ENCODE measurements at places on chromosomes 13 and 19.

DNA sequence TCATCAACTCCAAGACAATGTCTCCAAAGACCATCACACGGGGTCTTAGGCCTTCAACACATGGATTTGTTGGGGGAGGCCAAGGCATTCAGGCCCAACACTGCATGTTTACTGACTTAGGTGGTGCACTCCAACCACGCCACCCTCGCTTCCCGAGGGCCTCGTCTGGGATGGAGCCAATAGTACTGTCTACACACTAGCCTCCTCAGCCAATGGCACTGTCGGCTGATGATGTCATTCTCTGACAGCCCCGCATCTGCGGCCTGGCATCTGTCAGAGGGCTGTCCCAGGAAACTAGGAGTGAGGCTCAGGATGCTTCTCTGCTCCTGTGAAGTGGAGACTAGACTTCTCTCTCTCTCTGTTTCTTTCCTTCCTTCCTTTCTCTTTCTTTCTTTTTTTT, 96.6 kb downstream of the TEX26 start:
- no peak for DNase-seq

DNA sequence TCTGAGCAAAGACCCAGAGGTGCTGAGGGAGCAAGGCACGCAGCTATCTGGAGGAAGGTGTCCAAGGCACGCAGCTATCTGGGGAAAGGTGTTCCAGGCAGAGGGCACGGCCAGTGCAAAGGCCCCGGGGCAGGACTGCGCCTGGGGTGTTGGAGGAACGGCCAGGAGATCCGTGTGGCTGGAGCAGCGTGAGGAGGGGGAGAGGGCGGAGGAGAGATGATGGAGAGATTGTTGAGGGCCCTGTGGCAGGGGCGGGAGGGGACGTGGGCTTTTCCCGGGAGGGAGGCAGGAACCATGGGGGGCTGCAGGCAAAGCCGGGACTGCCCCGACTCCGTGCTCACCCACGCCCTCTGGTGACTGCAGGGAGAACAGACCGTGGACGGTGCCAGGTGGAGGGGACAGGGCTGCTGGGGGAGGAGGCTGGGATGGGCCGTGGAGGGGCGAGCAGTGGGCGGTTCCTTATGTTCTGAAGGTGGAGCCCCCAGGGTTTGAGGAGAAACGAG, 13.3 kb upstream of the MISP start:
- DNase-seq, result peak; percentile 87

DNA sequence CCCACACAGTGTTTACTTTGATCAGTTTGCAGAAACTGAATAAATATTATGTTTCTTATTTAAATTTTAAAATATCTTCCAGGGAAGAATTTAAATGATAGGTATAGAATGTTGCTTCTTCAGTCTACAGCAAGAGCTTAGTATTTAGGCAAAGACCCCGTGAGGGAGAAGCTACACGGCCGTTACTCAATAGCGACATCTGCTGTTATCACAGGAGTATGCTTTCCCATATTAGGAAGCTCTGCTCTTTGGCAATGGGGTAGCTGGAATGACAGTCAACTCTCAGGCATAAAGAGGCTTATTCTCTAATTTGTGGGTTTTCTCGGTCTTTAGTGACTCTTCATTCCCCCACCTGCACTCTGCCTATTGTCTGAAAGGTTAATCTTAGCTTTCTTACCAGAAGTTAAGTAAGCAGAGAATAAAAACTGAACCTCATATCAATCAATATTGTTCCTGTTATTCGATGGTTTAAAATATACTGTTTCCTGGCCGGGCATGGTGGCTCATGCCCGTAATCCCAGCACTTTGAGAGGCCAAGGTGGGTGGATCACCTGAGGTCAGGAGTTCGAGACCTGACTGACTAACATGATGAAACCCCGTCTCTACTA, 13.2 kb upstream of the LHFPL6 start:
- peak; percentile 20 for DNase-seq

GRCh38 chr19:15154002-15154612, 46.7 kb downstream of the NOTCH3 start:
- no peak for DNase-seq

DNA sequence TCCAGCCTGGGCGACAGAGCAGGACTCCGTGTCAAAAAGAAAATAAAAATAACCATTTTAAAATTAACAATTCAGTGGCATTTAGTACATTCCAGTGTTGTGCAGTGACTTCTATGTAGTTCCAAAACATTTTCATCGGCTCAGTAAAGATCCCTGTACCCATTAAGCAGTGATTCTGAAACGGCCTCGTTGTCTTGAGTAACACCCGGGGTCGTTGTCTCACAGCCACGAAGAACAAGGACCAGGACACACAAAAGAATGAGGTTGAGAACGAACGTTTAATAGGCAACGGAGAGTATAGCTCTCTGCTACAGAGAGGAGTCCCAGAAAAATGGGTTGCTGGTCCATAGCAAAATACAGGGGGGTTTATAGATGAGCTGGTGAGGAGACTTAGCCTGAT, 2.4 kb upstream of the TMED1 start:
- DNase-seq, result no peak

- DNase-seq, result no peak
These were observed 1.5 kb downstream of the MAP4K1 start for GRCh38 chr19:38616265-38616664.

DNA sequence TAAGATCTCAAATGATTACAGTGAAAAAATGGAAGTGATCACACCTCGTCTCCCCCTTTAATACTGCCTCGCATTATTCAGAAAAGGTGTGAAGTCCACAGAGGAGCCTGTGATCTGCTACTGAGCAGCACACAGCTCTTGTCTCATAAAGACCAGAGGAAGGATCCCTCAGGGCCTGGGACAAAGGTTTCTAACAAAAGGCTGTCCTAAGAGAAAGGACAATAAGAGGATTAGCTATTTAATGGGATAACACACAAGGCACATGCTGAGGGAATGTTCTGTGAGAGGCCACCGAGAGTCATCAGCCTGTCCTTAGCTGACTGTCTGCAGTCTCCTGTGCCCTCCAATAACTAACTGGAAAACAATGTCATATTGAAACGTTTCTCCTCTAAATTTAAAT, 26.7 kb downstream of the EBPL start:
- no peak for DNase-seq

DNA sequence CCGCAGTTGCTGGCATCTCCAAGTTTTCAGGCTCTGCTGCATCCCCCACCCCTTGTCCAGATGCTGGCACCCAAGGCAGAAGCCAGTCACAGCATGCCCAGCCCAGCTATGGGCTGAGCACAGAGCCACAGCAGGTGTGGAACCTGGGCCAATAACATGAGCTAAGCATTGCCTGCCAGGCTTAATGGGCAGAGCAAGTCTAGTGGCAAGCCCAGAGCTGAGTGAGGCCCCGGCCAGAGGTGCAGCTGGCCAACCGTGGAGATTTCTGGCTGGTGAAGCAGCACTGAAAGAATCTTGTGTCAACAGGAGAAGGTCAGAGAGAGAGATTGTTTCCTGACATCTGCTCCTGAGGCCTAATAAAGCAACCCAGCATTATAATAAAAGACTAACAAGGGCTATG, 111.0 kb downstream of the B3GLCT start:
- no peak for DNase-seq

GRCh38 chr13:109576331-109576813, 210.0 kb downstream of the IRS2 start:
- DNase-seq, result no peak

GRCh38 chr19:1606138-1606651, 933 bp upstream of the UQCR11 start:
- no peak for DNase-seq

GRCh38 chr13:101727118-101727517, 274.6 kb downstream of the ITGBL1 start:
- no peak for DNase-seq

GRCh38 chr13:111216166-111216960, 101.3 kb downstream of the ARHGEF7 start:
- DNase-seq, result peak; percentile 44

DNA sequence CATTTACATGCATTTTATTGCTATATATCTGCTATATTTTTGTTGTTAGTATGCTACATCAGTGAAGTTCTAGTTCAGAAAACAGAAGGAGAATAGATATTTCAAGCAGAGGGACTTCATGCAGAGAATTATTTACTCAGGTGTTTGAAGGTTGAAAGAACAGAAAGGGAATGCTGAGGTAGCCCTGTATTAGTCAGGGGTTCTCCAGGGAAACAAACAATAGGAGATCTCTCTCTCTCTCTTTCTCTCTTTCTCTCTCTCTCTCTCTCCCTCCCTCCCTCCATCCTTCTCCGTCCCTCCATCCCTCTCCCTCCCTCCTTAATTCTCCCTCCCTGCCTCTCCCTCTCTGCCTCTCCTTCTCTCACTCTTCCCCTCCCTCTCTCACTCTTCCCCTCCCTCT, 114.3 kb upstream of the TDRD3 start:
- no peak for DNase-seq

GRCh38 chr13:111120913-111121312, 5.8 kb downstream of the ARHGEF7 start:
- DNase-seq, result no peak

DNA sequence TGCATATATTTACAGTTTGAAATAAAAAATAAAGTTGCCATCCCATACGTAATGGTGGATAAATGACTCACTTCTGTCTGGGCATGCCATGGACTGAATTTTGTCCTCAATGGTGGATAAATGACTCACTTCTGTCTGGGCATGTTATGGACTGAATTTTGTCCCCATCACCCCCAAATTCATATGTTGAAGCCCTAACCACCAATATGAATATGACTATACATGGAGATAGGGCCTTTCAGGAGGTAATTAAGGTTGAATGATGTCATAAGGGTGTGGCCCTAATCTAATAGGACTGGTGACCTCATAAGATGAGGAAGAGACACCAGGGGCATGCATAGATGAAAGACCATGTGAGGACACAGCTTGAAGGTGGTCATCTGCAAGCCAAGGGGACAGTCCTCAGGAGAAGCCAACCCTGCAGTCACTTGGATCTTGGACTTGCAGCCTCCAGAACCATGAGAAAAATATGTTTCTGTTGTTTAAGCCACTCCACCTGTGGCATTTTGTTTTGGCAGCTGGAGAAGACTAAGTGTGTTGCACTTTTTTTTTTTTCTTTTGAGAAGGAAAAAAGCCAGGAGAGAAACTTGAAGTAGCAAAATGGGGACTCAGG, 41.8 kb downstream of the RFC3 start:
- no peak for DNase-seq

- DNase-seq, result no peak
These were observed 10.5 kb upstream of the SLC35E1 start for GRCh38 chr19:16582486-16583261.

DNA sequence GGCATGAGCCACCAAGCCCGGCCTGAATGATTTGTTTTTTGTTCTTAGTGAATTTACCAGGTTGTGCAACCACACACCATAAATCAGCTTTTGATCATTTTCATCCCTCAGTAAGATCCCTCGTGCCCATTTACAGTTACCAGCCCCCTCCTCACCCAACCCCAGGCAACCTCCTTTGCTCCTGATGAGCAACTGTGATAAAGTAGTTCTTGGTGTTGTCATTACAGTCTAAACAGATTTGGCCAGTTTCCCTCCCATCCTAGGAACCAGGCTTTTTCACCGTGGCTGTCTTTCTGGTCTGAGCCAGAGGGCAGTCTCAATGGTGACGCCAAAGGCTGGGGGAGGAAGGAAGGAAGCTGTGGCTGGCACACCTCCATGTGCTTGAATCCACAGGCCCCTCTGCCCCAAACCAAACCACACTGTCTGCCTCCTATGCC, 61.2 kb upstream of the WDFY2 start:
- DNase-seq, result no peak

DNA sequence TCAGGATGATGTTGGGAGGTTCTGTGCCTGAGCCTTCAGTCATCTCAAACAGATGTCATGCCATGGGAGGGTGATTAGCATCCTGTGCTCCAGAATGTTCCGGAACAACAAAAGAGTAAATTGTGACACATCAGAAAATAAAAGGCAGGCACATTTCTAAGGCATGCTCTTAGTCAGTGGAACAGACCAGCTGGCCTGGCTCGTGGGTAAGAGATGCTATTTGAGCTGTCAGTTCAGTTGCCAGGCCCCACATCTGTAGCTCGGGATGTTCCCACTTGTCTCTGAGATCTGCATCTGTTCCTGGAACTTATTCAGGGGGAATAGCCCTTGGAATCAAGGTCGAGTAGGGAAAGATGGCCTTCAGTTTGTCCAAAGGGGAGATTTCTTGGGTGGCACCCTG, 26.0 kb downstream of the OLFM4 start:
- DNase-seq, result no peak

DNA sequence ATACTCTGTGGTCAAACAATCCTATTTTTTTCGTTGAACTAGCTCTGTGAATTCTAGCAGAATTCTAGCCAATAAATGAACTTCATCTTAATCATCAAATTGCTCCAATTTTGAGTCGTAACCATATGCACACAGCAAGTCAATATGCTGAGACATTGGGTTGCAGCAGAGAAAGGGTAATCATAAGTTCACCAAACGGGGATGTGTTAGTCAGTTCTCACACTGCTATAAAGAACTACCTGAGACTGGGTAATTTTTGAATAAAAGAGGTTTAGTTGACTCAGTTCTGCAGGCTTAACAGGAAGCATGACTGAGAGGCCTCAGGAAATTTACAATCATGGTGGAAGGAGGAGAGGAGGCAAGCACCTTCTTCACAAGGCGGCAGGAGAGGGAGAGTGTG, 67.7 kb upstream of the ABCC4 start:
- no peak for DNase-seq

DNA sequence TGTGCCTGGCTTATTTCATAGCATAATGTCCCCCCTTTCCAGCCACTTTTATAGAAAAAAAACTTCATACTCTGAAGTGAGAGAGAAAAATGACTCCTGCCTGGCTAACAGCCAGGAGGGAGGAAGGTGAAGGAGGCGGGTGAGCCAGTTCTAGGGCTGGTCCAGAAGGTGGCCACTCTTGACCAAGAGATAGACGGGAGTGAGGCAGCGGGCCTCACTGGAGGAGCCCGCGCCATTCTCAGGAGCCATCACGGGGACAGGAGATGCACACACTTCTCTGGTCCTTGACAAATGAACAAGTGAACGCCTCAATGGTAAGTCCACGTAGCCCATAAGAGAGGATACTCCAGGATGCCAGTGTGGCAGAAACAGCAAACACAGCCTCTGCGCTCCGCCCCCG, 231.4 kb downstream of the UQCRFS1 start:
- no peak for DNase-seq

DNA sequence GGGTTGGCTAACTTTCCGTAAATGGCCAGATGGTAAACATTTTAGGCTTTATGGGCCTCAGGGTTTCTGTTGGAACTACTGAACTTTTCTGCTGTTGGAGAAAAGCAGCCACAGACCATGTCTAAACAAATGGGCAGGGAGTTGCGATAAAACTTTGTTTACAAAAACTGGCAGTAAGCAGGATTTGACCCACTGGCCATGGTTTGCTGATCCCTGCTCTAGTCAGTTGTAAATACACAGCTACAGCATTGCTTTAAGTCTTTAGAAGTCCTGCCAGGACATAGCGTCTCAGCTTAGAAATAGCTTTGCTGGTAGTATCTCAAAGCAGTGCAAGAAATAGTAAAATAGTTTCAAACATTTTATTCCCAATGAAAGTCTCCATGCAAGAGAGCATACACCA, 88.4 kb downstream of the NALCN start:
- DNase-seq, result no peak
